Vagina (tissue), 2 donors: ENCODE measurements at places on chromosomes 4 and X.

DNA sequence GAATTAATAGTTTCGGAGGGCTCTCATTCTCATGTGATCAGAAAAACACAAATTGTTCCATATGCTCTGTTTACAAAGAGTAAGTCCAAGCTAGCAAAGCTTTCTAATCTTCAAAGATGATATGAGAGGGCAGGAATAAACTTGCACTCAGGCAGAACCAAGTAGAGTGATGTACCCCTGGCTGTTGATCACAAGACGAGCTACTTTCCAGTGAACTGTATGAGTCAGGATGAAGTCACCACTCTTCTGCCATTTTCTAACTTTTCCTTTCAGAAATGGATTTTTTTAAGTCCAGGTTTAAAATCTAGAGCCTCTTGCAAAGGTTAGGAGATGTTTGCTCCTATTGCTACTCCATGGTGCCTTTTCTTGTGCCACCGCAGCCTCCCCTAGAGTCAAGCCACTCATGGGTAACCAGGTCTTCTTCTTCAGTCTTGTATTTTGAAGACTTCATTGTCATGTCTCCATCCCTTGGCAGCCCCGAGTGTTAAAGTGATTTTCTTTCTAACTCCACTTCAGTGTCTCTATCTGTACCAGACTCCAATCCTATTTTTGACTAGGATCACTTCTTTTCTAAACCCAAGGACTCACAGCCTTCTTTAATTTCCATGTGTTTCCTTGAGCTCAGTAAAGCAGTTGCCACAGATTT lies 171.9 kb upstream of the GALNT7 start:
- no peak for DNase-seq

DNA sequence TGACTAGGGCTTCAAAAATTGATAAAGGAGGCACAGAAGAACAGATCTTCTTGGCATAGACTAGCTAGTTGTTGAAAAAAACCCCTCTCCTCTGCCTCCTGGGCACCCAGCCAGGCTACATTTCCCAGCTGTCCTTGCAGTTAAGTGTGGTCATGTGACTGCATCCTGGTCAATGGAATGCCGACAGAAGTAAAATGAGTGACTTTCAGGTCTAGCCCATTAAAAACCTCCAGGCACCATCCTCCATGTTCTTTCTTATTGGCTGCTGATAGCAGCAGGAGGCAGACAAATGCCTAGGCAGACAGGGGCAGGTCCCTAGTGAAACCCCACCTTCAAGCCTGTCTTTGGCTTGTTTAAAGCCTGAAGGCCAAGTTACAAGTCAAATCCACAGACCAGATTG lies 35.3 kb downstream of the ATXN3L start:
- no peak for DNase-seq

GRCh38 chr4:141513866-141514265 lies 122.5 kb upstream of the IL15 start:
- DNase-seq: no peak

DNA sequence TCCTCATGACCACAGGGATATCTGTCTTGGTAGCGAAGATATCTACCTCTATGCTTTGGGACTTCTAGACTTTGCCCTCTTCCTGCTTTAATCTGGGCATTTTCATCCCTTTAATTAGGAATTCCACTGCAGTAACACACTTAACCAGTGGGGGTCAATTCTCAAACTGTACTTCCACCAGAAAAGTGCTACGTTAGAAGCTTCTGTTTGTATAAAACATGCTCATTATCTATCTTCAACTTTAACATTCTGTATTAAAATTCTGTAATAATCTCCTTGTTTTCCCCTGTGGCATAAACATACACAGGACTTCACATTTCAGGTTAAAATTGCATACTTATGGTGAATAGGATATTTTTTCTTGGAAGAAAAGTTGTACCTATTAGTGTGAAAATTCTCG lies 105.6 kb downstream of the AMMECR1 start:
- no peak for DNase-seq

DNA sequence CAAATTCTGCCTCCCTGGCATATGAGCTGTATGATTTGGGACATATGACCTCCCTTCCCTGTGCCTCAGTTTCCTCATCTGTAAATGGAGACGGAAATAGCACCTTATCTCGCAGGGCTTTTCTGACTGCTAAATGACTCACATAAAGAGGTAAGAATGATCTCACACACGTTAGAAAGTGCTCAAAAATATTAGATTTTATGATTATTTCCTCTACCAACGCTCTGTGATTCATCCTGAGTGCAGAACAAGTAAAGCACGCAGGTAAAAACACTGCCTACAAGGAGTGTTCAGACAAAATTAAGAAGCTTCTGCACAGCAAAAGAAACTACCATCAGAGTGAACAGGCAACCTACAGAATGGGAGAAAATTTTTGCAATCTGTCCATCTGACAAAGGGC lies 21.1 kb downstream of the ACSL1 start:
- no peak for DNase-seq

GRCh38 chr4:10101671-10102473 lies 14.7 kb downstream of the WDR1 start:
- no peak for DNase-seq

GRCh38 chr4:83276299-83277040 lies 8.1 kb downstream of the COQ2 start:
- no peak for DNase-seq

- no peak for DNase-seq
Observed at GRCh38 chrX:103727115-103727514, 16.4 kb downstream of the TMEM31 start.

GRCh38 chr4:163666332-163666873 lies 171.9 kb downstream of the TMA16 start:
- DNase-seq: no peak

DNA sequence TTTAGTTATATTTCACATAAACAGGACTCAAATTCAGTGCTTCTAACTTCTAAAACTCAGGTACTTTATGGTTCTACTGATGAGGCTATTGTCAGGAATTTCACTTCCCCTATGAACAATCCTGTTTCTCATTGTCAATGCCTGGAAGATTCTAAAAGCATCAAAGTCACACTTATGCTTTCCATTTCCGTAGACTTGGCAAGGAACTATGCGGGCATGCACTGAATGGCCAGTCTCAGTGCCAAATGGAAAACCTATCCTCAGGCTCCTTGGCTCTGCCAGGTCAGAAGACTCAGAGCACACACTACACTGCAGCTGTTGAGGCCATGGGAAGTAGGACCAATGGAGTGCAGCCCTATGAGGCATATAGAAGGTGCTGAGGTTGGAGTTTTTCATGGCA lies 97.0 kb upstream of the PTPN13 start:
- no peak for DNase-seq

DNA sequence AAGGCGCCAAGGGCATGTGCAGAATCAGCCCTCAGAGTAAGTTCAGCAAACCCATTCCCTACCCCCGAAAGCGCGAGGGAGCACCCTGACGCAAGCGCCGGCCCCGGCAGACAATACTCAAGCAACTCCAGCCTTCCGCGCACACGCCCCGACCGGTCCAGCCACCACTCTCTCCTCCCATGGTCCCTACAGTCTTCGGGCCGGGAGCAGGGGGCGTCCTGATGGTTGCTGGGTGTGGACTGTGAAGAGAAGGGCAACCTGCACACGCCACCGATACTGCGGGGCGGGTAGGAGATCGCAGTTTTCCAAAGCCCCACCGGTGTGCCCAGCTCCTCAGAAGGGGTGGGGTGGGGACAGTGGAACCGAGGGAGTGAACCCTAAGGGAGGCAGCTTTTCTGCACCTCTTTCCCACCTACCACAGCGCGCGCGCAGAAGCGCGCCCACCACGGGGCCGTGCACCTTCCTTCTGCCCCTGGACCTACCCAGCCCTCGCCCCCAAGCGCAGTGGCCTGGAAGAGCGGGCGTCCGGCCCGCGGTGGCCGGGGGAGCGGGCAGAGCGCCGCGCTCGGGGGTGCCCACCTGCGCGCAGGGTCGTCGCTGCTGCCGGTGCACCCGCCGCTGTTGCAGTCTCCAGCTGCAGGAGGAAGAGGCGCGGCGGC lies 650.2 kb upstream of the DIPK2B start:
- no peak for DNase-seq

GRCh38 chr4:55008166-55009056 lies 117.0 kb downstream of the KDR start:
- DNase-seq: no peak

DNA sequence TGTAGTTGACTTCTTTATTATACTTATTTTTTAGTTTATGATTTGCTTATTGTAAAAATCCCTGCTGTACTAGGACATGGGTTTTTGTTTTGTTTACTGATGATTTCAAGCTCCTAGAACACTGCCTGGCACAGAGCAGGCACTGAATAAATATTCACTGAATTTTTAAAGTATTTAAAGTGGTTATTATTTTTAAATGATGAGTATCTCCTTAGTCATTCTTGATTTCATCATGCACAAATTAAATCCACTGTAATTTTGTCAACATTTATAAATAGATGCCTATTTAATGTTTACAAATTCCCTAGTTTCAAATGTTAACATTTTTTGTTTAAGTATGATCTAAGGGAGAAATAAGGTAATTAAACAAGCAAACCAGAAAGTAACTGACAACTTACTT lies 367.9 kb upstream of the SLIT2 start:
- DNase-seq: no peak

DNA sequence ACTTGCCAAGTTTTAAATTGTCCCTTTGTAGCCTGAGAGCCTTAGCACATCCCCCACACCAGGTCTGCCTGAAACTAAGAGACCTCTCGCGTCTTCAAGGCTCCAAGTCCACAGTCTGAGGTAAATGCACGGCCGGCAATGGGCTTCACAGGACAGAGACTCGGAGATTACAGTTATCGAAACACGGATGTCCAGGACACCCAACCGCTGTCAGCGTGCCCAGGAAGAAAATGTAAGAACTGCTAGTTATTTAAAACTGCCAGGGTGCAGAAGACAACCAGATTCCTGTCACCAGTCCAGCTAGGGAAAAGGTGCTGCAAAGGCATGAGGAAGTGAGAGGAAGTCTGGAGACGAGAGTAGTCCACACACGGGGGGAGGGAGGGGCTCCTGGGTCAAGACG lies 28.9 kb downstream of the ZNF827 start:
- no peak for DNase-seq

GRCh38 chrX:9341291-9342201 lies 123.3 kb upstream of the TBL1X start:
- no peak for DNase-seq

GRCh38 chrX:150990910-150991309 lies 7.8 kb downstream of the HMGB3 start:
- no peak for DNase-seq

GRCh38 chrX:8204169-8204935 lies 33.3 kb upstream of the VCX2 start:
- DNase-seq: no peak
